Right lung (tissue), 10 donors: ENCODE measurements at places on chromosomes 12 and 14. TPM values are rescaled to one million over a fixed set of nuclear protein-coding genes. Genes with fewer than 3 reads are reported as not detected.

DNA sequence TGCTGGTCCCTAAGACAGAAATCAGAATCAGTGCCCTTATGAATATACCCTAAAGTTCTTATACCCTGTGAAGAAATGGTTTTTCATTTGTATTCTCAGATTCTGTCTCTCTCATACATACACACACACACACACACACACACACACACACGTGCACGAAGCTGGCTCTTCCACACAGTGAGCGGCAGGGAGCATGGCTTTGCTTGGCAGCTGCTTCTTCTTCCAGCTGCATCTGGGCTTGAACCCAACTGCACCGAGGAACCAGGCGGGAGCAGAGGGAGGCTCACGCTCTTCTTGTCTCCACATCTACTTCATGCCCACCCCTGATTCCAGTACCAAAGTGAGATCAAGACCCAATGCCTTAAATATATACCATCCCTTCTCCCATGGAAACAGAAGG is 19.4 kb downstream of the GRIN2B start:
- DNase-seq = no peak

DNA sequence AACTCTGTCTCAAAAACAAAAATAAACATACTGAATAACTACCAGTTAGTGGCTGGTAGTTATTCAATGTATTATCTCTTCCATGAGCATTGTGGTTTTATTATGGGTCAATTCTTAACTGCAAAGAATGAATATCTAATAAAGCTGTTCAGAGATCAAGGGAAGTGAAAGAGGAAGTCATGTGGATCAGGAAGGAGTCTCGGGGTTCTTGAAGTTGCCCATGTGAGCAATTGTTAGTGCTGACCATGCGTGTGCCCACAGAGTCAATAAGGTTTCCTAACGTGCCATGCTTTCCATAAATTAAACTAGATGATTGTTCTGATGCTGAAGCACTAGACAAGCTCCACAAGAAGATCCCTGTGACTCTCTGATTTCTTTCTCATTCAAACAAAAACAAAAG is 136.5 kb upstream of the CPSF6 start:
- no peak for DNase-seq

DNA sequence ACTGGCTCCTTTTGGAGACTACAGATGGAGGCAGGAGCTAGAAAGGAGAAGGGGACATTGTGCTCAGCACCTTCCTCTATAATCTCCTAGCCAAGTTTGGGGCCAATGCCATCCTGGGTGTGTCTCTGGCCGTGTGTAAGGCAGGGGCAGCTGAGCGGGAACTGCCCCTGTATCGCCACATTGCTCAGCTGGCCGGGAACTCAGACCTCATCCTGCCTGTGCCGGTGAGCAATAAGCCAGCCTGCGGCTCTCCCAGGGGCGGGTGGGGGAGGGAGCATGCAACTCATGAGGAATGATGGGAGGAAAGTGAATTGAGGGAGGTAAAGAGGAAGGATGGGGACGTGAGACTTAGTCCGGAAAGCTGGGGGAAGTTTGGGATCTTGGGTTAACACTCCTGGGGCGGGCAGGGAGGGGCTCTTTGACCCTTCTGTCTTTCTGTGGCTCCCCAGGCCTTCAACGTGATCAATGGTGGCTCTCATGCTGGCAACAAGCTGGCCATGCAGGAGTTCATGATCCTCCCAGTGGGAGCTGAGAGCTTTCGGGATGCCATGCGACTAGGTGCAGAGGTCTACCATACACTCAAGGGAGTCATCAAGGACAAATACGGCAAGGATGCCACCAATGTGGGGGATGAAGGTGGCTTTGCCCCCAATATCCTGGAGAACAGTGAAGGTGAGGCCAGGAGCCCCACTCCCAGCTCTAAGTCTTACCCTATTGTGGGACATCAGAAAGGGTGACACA is 3.3 kb downstream of the ENO2 start:
- DNase-seq = no peak

DNA sequence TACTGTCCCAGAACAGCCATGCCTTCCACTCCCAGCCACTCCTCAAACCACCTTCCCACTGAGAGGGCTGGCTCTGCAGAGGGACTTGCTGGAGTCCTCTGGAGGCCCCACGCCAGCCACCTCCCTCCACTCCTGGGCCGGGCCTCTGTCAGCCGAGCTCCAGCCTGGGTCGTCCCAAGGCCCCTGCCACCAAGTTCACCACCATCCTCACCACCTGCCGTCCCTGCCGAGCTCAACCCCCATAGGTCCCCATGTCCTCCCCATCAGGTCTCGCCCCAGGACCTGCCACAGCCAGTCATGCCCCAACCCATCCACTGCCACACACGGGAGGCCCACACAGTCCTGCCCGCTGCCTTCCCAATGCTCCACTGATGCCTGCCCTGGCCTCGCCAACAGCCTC is 39.0 kb downstream of the ITPK1 start:
- no peak for DNase-seq

Gene AMHR2
- polyA plus RNA-seq = 1.4 TPM

DNA sequence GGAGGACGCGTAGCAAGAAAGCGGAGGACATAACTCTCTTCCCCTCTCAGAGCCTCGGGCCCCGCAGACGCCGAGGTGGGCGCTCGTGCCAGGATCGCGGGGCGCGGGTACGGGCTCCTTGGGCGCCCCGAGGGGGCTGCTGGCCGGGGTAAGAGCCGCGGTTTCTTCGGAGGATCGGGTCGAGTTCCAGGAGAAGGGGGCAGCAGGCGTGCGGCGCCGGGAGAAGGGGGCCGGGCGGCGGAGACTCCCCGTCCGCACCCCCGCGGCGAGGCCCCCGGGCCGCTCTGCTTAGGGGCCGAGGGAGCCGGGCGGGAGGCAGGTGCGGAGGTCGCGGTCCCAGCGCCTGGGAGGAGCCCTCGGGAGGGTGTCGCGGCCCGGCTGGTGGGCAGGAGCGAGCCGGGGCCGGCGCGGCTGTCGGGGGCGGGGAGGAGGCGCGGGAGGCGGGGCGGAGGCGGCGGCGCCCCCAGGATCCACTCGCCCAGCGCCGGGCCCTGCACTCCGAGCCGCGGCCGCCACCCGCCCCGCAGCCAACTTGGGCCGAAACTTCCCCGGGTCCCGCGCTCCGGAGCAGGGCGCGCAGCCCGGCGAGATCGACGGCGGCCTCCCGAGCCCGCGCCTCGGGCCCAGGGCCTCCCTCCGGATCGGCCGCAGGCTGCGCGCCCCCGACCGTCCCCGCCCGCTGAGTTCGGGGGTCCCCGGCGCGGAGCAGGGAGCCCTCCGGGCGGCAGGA is 64.4 kb downstream of the FBXL14 start:
- DNase-seq = no peak

Gene FAR2
- 5.3 TPM for polyA plus RNA-seq

- no peak for DNase-seq
Observed at GRCh38 chr14:101352567-101352966, 208.7 kb upstream of the DIO3 start.

Gene LGR5
- 2.6 TPM for polyA plus RNA-seq

DNA sequence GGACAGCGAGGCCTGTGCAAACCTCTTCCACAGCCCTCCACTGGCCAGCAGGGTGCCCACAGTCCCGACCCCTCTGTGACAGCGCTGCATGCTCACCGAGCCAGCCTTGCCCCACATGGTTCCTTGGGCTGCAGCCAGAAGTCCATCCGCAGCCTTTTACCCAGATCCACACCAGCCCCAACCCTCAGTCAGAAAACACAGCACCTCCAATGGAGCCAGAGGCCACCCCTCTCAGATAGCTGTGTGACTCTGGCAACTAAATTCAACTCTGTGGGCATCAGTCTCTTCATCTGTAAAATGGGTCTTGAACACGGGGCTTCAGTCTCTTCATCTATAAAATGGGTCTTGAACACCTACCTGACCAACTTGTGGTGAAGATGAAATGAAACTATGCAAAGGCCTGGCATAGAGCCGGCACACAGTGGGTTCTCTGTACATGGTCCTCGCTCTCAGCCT is 38.0 kb downstream of the NFKBIA start:
- DNase-seq = no peak

GRCh38 chr14:92955381-92955780 is 32.4 kb downstream of the CHGA start:
- no peak for DNase-seq

- DNase-seq = no peak
Observed at GRCh38 chr14:95471476-95471875, 45.0 kb downstream of the SYNE3 start.

- no peak for DNase-seq
Observed at GRCh38 chr12:111312708-111313107, 56.2 kb downstream of the PHETA1 start.

- DNase-seq = no peak
Observed at GRCh38 chr12:96146747-96147146, 47.4 kb upstream of the ELK3 start.

GRCh38 chr12:92145731-92146496 is at the start of gene BTG1:
TSS of gene BTG1 (minus strand) at chr12:92145846. CDS start at chr12:92145535, 311 bp downstream.
- peak; percentile 100 for DNase-seq

- no peak for DNase-seq
Observed at GRCh38 chr12:106308611-106309010, 6.1 kb downstream of the TCP11L2 start.

DNA sequence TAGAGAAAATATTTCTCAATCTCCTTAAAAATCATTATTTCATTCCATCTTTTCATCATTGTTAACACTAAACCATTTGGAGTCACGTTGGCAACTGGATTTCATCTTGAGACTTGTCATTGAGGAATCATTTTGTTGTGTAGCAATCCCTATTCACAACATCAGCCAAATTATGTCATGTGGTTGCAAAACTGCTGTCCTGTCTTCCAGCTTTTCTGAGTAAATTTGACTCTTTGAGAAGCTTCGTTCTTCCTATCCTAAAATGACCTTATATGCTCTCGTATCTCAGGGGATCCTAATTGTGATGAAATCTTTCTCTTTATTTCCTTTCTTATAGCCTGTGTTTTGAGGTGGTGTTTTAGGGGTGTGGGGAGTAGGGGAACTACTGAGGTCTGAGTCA is 30.6 kb upstream of the KICS2 start:
- peak; percentile 65 for DNase-seq

Gene SLC25A21
- 2.7 TPM for polyA plus RNA-seq
